Activated T-helper 1 cell treated with Interleukin-2 at 50 U/mL for 16 hours (primary cell): ENCODE measurements at places on chromosomes 7 and 10.

GRCh38 chr10:57919864-57920263 is 347.8 kb downstream of the IPMK start:
- no peak for DNase-seq

DNA sequence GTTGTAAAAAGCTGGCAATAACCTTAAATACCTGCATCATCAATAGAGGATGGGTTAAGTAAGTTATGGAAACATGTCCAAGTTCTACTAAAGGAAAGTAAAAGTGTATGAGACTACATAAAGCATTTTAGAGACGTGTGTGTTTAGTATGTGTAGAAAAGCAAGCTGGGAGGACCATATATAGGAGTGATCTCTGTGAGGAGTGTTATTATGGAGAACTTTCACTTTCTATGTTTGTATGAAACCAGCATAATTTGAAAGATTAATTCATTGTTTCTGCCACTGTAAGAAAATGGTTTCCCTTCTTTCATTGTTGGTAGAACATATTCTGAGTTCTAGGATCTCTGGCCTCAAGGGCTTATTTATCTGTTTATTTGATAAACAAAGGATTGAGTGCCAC is 19.2 kb upstream of the PDLIM1 start:
- no peak for DNase-seq

GRCh38 chr10:15865304-15865703 is 5.0 kb upstream of the MINDY3 start:
- DNase-seq = no peak

DNA sequence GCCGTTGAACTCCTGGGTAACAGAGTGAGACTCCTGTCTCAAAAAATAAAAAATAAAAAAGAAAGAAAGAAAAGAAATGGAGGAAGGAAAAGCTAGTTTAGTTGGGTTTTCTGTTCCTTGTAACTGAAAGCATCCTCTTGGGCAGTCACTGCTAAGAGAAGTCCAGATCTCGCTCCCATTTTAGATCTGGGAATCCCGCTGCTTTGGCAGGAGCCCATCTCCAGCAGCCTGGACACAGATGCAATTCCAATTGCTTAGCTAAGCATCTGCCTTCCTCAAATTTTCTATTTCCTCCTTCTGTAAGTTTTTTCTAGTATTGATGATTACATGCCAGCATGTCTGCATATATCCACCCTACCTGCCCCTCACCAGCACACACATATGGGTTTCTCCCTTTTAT is 54.1 kb downstream of the DENND2A start:
- DNase-seq = no peak

- no peak for DNase-seq
These were observed 37.0 kb upstream of the LCOR start for GRCh38 chr10:96794836-96795733.

DNA sequence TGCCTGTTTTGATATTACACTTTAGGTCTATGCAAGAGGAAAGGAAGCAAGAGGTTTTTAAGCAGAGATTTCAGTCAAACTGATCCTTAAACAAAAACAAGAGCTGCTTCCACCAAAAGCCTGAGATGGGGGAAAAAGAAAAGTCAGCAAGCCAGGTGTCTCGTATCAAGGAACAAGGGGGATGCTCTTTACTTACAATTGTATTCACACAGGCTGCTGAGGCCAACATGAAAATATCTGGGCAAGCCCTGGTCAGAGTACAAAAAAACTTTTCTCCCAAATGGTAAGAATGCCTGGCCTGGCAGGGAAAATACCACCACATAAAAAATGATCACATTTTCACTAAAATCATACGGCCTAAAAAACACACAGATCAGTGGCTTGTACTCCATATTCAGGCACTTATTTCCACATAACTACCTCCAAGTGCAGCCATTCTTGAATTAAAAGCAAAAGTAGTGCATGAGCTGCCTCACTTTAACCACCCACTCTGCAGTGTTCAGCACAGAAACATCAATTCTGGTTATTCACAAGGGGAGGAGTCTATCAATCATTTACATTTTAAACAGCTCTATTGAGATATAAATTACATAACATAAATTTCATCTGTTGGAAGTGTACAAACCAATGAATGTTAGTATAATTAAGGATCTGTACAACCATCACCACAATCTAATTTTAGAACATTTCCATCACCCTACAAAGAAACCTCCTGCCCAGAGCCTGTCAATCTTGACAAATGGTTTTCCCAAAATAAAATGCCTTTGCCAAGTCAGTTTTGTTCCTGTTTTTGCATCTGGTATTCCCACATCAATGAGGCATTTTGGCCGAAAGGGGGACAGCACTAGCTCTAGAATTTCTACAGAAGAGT is 70.2 kb downstream of the GRB10 start:
- DNase-seq = no peak

- no peak for DNase-seq
These were observed 127.8 kb upstream of the NPSR1 start for GRCh38 chr7:34530259-34530658.

DNA sequence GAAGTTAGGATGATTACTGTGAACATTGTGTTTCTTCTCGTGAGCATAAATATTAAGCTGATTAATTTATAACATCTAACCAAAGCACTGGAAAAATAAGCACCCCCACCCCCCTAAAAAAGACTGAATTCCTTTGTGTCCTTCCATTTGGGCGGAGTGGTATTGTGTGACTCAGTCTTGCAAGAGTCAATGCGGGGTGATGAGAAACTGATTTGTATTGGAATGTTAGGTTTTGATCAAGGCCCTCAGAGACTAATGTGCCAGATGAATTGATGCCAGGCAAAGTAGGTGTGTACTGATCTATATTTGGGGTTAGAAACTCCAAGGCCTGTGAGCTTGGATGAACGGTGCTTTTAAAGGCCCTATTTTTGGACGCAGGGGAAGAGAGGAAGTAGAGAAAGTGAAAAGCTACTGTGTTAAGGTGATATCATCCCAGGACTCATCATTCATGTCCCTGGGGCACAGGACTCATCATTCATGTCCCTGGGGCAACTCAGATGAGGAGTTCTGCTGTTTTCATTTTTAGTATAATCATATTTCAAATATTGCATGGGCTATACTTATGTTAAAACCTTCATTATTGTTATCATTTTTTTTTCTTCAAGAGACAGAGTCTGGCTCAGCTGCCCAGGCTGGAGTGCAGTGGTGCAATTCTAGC is 61.3 kb upstream of the PTN start:
- DNase-seq = no peak

DNA sequence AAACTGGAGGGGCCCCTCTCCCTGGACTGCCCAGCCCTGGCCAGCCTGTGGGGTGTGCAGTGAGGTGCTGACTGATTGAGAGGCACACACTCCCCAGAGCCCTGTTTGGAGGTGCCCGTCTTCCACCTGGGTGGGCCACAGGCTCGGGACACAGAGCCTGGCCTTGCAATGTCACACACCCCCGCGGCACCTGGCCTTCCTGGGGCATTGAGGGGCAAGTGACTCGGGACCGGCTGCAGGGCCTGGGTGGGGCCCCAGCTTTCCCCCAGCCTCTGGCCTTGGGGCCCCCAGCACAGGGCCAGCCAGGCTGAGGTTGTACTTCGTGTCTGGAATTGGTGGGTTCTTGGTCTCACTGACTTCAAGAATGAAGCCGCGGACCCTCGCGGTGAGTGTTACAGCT is 13.9 kb upstream of the NKX6-2 start:
- DNase-seq = no peak

GRCh38 chr10:101772895-101773761 is 2.8 kb downstream of the FGF8 start:
- DNase-seq = no peak

DNA sequence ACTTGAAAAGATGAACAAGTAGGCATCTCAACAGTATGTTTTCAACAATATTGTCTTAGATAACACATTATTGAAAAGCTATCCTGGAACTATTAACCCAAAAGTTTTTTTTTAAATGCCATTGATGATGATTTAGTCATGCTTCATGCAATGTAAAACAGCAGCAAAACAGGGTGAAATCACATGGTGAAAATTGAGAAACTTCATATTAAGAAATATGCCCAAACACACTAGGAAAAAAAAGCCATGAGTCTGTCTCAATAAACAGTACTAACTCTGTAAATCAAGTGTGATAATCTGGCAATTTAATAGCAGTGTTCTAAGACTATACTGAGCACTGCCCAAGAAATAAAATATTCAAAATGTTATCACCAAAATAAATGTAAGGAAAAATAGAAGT is 613.1 kb downstream of the KCNMA1 start:
- no peak for DNase-seq

- DNase-seq = no peak
These were observed 755 bp downstream of the TOMM7 start for GRCh38 chr7:22821702-22822485.

DNA sequence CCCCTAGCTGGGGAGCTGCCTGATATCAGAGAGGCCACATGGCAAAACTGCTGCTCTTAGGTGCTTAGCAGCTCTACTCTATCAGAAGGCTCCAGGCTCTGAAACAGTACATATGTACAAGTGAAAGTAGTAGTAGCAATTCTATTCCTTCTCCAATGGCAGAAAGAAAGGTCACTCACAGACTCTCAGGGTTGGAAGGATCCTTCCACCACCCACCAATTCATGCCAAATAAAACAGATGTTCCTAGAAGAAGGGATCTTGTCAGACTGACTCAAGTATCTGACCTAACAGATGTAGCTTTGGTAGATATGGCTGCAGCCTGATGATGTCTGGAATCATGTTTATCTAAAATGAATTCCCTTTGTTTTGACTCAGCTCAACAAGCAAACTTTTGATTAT is 8.0 kb upstream of the ALDH18A1 start:
- DNase-seq = no peak

GRCh38 chr7:138887872-138888656 is 90.1 kb upstream of the ATP6V0A4 start:
- DNase-seq = no peak

- no peak for DNase-seq
These were observed 320.7 kb downstream of the HGF start for GRCh38 chr7:81449105-81449504.

DNA sequence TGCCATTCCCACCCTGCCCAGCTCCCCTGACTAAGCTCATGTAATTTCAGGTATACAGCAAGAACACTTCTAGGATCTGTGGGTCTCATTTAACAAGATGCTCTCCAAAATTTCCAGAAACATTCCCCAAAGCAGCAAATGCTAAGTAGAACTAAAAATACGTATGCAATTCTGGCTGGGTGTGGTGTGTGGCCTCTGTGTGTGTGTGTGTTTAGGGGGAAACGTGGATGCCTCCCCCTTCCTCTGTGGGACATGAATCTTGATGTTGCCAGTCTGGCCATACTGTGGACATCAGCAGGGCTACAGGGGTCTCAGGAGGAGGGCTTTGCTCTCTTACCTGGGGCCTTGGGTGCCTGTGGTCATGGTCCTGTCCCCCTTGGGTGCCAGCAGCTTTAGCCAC is 18.4 kb downstream of the EMX2 start:
- no peak for DNase-seq

- no peak for DNase-seq
These were observed 39.2 kb downstream of the CAMK2B start for GRCh38 chr7:44286182-44286617.

DNA sequence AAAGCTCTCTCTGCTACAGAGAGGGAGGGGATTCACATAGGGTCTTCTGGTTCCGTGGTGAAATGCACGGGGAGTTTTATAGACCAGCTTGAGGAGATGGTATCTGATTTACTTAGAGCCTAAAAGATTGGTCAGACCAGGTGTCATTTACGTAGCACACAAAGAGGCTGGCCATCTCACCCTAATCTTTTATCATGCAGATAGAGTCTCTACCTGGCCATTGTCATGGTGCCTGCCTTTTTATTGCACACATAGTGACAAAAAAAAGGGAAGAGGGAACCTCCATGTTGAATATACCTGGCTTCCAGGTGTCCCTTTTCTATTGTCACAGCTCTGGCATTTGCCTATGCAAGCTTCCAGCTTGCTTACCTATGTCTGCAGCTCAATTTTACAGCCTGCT is 1456.1 kb downstream of the GATA3 start:
- no peak for DNase-seq

- DNase-seq = no peak
These were observed 321.1 kb upstream of the ZMIZ1 start for GRCh38 chr10:78747401-78748234.

DNA sequence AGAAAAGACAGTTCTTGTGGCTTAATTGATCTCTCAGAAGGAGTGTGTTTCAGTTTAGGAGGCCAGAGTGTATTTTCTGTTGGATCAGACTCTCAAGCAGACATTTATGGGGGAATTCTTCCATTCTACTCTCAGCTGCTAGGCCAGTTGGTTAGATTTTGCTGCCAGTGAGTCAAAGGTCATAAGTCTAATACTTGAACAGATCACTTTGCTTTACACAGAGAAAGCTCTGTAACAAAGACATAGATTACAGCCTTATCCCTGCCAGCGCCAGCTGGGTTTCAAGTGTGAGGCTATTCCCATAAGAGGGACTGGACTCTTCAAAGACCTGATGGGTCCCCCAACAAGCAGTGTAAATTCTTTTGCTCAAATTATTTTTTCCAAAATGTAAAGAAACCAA is 145.6 kb upstream of the SEMA3C start:
- DNase-seq = no peak

DNA sequence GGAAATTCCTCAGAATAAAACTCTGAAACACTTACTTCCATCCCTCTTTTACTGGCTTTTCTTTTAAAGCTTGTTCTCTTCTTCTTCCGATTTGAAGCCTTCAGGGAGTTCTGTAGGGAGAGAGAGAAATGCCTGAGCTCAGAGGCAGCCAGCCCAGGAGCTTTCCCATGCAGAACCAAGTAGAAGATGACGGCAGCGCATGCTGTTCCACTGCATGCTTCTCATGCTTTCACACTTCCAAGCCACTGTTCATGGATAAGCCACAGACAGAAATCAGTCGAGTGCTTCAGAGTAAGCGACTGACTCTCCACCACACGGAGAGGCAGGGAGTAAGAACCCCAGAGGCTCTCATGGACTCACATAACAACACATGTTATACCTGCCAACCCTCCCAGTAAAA is 237.3 kb downstream of the DGKI start:
- no peak for DNase-seq

DNA sequence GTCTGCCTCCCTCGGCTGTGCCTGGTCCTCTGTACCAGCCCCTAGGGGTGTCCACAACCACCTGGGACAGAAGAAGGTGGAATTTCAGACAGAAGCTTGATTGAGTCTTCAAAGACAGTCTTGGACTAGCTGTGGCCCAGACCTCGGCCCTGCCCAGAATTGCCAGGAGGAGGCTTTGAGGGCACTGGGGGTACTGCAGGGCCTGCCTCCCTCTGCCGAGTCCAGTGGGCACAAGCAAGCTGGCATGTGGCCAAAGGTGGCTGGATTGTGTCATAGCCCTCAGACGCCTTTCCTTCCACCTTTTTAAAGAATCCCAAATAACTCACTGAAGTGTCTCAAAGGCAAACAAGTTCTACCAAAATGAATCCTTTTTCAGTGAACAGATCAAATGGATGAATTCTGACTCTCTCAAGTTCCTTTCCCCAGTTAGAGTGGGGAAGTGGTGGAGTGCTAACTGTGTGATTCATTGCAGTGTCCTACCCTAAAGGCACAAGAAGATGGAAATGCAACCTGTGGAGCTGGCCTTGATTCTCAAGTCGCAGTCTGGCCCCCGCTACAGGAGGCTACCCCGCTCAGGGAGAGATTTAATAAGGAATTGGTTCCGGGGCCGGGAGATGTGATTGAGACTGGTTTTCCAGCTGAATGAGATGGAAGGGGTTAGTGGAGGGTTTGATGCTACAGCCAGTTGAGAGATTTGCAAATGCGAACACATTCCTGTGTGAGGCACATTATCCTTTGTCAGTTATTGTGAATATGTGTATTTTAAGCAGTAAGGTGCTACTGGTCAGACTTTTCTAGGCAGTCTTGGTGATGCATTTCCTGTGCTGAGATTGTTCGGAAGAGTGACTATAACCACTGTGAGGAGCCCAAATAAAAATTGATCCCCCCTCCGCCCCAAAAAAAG is 28.8 kb upstream of the SLC26A4 start:
- no peak for DNase-seq
